ENCODE measurements at places on chromosomes 11 and 22.

- DNase-seq = no peak
Observed at GRCh38 chr22:27133681-27134314, 476.4 kb downstream of the MIAT start.

DNA sequence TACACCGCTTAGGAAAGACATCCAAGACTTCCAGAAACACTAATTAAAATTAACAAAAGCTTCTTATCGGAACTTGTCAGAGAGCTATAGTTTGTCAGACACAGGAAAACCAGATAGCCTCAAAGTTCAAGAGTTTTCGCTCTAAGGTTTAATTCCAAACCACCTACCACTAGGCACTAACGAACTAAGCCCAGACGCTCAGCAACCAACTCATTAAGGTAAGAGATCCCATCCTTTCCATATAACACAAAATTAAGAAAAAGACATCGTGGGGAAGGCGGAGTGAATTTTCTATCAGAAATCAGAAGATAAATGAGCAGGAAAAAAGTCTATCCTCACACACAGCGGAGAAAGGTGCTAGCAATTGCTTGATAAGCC, 382 bp downstream of the IMMP1L start:
- no peak for DNase-seq

- no peak for DNase-seq
Observed at GRCh38 chr11:34205326-34206035, 100.1 kb downstream of the NAT10 start.

DNA sequence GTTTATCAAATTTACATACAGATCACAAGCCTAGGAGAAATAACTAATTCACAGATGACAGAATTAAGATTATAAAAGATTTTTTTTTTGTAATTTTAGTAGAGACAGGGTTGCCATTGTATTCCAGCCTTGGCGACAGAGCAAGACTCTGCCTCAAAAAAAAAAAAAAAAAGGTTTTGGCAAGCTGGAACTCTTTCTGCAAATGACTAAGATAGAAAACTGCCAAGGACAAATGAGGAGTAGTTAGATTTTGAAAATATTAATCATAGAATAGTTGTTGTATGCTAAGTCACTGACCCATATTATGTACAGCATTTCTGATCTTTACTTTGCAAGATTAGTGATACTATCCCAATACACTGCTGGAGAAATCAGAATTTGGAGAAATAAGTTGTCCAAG, 99.2 kb downstream of the C11orf65 start:
- DNase-seq = no peak

DNA sequence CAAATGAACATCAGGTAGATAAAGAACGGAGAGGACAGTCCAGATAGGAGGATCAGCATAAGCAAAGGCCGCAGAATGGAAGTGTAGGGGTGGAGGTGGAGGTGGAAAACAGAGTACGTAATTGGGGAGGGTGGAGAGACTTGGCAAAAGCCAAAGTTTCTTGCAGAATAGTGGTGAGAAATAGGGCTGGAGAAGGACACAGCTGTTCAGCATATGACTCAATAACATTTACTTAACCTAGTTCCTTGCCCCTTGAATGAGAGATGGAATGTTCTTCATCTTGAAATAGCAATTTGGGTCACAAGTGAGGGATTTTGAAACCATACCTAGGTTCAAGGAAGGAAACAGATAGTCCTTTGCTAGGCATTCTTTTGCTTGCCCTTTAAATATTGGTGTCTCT, 235.9 kb upstream of the ARHGAP20 start:
- DNase-seq = no peak

GRCh38 chr11:26708736-26709456, 13.0 kb downstream of the SLC5A12 start:
- no peak for DNase-seq

DNA sequence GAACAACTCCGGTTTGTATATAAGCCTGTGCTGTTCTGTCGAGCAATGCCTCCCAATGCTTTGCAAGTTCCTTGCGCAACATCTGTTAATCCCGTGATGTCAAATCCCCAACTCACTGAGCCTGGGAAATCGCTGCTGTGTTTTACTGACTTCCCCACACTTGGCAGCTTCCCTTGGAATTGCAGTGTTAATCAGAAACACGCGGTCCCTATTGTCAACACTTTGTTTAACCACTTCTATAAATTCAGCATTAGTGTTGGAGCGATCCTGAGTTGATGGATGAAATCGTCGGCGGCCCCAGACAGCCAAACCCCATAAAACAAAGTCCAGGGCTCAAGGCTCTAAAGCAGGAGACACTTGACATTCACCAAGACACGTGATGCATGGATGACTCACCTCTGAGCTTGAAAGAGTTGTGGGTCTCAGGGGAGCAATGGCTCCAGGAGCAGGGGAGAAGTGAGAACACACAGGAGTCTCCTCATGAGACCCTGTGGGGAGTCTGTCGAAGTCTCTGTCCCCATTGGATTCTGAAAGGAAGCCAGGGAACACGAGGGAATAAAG, 555.3 kb downstream of the MIAT start:
- no peak for DNase-seq

DNA sequence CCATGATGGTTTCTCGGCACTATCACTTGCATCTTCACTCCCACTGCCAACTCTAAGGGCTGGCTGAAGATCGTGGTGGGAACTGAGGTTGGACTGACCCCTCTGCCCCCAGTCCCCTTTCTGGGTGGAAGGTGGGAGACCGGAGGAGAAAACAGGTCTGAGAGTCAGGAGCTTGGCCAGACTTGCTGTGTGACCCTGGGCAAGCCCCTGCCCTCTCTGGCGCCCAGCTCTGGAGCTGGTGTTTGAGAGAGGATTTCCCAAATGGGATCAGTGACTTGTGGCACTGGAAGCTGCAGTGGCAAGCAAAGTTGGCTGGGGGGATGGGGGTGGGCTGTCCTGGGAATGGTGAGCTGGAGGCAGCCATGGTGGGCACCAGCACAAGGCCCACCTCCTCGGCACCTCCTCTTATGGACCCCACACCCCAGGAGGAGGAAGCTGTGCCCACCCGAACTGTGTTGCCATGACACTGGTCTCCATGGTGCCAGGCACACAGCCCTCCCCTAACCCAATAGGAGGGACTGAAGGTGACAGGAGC, 6.5 kb upstream of the PDE2A start:
- no peak for DNase-seq

DNA sequence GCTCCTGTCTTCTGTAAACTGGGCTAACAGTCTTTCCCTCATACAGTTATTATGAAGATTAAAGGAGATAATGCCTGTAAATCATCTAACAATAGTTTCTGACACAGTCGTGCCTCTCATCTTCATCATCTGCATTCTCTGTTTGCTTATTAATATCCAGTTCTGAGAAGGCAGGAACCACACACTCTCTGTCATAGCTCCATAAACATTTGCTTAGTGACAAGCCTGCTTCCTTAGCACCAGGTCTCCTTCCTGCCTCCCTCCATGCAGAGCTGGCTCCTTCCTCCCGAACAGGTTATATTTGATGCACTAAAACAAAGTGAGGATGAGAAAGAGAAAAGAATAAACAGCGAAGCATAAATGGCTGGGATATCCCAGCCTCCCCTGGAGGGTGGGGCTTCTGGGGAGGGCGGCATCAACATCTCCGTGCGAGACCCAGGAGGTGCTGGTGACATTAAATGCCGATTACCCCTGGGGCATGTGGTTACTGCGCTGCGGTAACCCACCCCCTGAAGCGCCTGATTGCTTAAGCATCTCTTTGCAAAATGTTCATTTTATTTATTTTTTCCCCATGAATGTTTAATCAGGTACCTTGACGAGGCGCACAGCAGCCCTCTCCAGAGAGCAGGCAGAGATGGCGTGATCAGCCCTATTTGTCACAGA, 404.9 kb downstream of the NXPE2 start:
- no peak for DNase-seq

GRCh38 chr11:94800414-94800813, 32.3 kb downstream of the AMOTL1 start:
- no peak for DNase-seq

GRCh38 chr11:45105984-45106375, 40.5 kb upstream of the PRDM11 start:
- no peak for DNase-seq

GRCh38 chr11:217704-218103, 10.2 kb downstream of the RIC8A start:
- no peak for DNase-seq

- no peak for DNase-seq
Observed at GRCh38 chr11:70389201-70389600, 9.1 kb upstream of the CTTN start.

- DNase-seq = no peak
Observed at GRCh38 chr11:132094598-132094997, 724.2 kb downstream of the NTM start.

- no peak for DNase-seq
Observed at GRCh38 chr11:2084721-2085120, 54.5 kb downstream of the IGF2 start.

- no peak for DNase-seq
Observed at GRCh38 chr11:27255447-27255828, 107.6 kb downstream of the CCDC34 start.

DNA sequence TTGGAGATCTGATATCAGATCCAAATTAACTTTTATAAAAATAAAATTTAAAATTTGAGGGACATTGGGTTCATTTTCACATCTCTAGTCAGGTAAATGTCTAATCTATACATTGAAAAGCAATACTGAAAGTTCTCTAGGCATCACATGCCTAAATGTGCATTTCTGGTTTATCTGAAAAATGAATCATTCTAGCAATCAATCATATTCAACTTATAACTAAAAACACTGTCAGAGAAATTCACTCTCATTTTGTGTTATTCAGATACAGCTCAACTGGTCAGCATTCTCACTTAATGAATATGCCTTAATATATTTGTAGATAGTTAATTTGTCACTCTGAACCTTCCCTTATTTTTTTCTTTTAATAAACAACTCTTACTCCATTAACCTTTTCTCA, 243.2 kb downstream of the CASP12 start:
- no peak for DNase-seq

All from NCI-H187 (cell line).